GM18507 (cell line): ENCODE measurements at places on chromosomes 7 and 10.

DNA sequence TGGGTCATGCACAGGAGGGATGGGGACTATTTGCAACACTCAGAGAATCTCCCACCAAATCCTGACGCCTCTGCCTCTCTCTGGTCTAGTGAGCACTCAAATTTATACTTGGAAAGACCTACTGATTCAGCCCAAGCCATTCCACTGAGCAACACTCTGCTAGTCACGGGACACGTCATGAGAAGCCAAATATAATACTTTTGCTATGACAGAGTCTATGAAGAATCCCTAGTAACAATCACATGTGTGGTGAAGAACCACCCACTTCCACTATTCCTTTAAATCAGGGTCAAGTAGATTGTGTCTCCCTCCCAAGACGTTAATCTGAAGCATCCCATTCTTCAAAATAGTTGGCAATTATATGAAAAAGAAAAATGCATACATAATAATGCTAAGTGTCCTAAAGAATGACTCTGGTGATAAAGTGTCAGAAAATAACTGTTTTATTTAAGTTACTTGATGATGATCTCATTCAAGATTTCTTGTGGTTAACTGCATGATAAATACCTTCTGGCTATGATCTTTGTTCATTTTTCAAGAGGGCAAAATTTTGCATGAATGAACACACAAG, 28.5 kb downstream of the CHCHD3 start:
- no peak for DNase-seq

DNA sequence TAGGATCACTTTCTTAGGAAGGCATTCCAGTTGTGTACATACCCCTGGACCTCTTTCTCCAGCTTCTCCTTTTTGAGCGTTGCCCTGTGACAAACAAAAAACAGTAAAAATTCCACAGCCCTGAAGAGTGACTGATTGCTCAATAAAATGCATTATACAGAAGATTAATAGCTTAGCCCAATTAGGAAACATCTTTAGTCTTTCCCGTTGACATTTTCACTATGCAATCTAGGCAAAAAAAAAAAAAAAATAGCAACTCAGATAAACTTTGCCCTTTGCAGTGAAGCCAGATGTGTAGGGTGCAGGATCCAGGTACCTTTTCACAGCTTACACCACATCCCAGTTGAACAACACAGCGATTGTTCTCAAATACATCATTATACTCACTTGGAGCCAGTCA, 17.9 kb downstream of the COL28A1 start:
- no peak for DNase-seq

- no peak for DNase-seq
Measured at GRCh38 chr7:25844102-25844870, 307.7 kb upstream of the NFE2L3 start.

GRCh38 chr7:71323726-71324125, 191.8 kb downstream of the GALNT17 start:
- DNase-seq, result no peak
